Right atrium auricular region (tissue), 2 donors: ENCODE measurements at places on chromosomes 11 and 22. TPM values are rescaled to one million over a fixed set of nuclear protein-coding genes. Genes with fewer than 3 reads are reported as not detected.

- no peaks in the 10 kb centered on the region for H3K27me3 ChIP-seq
- no peaks in the 10 kb centered on the region for H3K4me1 ChIP-seq
- no peak overlapping the region for H3K27ac ChIP-seq
- no peaks in the 10 kb centered on the region for H3K36me3 ChIP-seq
- H3K4me3 ChIP-seq = no peak overlapping the region
Measured at GRCh38 chr22:48531761-48532435, 1295.8 kb downstream of the BRD1 start.

DNA sequence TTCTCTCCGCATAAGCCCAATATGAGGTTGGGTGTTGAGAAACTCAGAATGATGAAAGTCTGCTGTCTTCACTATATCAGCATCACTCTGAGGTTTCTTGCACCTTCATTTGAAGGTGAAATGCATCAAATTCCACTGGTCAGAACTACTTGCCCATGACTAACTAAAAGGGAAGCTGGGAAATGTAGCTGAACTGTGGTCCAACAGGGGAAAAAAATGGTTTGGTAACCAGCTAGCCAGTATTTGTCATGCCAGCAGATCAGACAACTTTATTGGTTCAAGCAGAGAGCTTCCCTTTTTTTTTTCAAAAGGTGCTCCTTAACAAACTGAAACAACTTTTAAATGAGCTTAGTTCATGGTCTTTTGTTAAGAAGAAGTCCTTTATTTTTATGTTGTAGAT lies 14.2 kb upstream of the PIK3C2A start:
- no peak for DNase-seq
- H3K4me3 ChIP-seq = no peak overlapping the region
- no peak overlapping the region for H3K27ac ChIP-seq
- H3K36me3 ChIP-seq = no peaks in the 10 kb centered on the region

DNA sequence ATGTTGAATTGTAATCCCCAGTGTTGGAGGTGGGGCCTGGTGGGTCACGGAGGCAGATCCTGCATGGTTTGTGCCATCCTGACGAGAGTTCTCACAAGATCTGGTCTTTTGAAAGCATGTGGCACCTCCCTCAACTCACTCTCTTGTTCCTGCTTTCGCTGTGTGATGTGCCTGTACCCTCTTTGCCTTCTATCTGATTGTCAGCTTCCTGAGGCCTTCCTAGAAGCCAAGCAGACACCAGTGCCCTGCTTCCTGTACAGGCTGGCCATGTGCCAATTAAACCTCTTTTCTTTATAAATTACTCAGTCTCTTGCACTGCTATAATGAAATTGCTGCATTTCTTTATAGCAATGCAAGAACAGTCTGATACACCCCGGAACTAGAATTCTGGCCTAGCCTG lies 13.1 kb downstream of the PTPN5 start:
- no peaks in the 10 kb centered on the region for H3K36me3 ChIP-seq
- no peaks in the 10 kb centered on the region for H3K4me1 ChIP-seq
- H3K27ac ChIP-seq = no peak overlapping the region
- H3K27me3 ChIP-seq = no peaks in the 10 kb centered on the region

- H3K4me3 ChIP-seq = no peak overlapping the region
- no peak overlapping the region for H3K27ac ChIP-seq
- peaks cover 22% of the 10 kb centered on the region for H3K4me1 ChIP-seq
- no peak for DNase-seq
Measured at GRCh38 chr11:101442936-101443521, 140.8 kb downstream of the TRPC6 start.

DNA sequence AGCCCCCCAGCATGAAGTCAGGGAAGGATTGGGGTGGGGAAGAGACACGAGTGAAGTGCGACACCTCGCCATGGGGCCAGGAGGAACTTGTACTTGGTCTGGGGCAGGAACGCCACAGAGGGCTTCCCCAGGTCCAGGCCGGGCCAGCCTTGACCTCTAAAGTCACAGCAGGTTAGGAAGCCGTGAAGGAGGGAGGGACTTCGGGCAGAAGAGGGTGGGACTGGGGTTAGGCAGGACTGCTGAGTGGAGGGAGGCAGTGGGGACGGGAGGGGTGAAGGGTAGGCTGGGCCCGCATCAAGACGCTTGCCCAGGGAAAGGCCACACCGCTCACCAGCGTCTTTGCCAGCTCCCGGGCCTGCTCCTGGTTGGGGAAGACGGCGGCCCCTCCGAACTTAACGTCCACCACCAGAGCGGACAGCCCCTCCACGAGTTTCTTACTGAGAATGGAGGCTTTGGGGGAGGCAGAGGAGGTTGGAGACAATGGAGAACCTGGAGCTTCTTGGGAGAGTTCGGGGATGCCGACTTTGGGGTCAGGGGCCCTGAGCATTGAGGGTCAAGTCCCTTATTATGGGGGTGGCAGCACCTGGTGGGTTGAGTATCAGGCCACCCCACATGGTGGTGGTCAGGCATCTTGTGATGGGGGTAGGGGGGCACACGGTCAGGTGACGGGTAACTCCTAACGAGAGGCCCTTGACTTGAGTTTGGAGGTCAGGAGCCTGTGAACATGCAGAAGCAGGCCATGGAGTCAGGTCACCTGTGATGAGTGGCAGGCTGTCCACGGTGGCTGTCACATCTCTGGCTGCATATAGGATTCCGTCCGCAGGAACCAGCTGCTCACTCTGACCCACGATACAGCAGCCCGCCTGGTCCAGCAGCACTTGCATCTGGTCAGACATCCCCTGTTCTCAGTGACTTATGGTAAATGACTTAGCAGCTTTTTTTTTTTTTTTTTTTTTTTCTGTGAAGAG lies 1.7 kb upstream of the SCO2 start:
- peak overlapping the region; percentile 89 for H3K27ac ChIP-seq
- no peaks in the 10 kb centered on the region for H3K4me1 ChIP-seq

DNA sequence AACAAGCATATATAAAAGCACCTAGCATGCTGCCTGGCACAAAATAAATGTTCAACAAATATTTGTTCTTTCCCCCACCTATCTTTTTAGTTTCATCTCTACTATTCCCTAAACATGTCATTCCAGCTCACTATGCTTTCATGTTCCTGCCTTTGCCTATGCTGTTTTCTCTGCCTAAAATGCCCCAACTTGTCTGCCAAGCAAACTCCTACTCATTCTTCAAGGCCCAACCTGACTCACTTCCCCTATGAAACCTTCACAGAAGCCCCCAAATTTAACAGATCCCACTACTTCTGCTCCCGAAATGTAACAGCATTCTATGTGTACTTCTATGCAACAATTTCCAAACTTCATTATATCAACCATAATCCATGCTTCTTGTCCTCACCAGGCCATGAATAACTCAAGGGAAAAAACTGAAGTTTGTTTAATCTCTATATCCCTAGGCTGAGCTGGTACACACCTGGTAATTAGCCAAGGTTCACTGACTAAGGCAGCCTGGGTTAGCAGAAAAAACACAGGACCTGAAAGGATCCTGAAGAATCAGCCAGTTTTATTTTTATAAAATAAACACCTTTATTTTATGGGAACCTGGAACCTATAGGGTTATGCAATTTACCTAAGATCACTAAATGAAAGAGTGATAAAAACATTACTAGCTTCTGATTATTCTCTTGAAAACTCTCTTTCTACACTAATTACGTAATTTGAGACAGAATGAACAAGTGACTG lies 72.2 kb downstream of the PAK1 start:
- no peak overlapping the region for H3K27ac ChIP-seq
- no peak overlapping the region for H3K4me3 ChIP-seq
- no peaks in the 10 kb centered on the region for H3K4me1 ChIP-seq
- H3K36me3 ChIP-seq = no peaks in the 10 kb centered on the region
- no peak for DNase-seq

KDM4E gene
- not detected for total RNA-seq

CATSPER1 gene
- total RNA-seq = not detected
